ENCODE measurements at places on chromosomes 1 and 21.

- no peak for DNase-seq
These were observed 1009.0 kb downstream of the PLA2G4A start for GRCh38 chr1:187837787-187838186.

DNA sequence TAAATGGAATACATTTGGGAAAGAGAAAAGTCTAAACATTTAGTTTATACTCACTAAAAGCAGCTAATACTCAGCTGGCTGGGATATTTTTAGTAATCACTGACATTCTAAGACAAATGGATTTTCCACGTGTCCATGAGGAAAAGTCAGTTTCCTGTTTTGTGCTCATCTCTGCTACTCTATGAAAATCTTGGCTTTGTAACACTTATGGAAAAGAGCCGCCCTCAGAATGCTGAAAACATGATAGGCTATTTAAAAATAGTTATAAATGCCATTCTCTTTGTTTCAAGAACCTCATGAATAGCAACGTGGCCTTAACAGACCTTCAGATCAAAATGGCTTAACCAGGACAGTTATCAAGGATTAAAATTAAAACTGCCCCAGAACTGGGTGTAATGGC lies 29.9 kb downstream of the MRAP start:
- no peak for DNase-seq

GRCh38 chr1:219666242-219666641 lies 53.3 kb upstream of the ZC3H11B start:
- DNase-seq: no peak

- no peak for DNase-seq
These were observed 27.9 kb downstream of the C1orf115 start for GRCh38 chr1:220717800-220718640.

- DNase-seq: no peak
These were observed 55.2 kb downstream of the DEGS1 start for GRCh38 chr1:224238212-224238611.

DNA sequence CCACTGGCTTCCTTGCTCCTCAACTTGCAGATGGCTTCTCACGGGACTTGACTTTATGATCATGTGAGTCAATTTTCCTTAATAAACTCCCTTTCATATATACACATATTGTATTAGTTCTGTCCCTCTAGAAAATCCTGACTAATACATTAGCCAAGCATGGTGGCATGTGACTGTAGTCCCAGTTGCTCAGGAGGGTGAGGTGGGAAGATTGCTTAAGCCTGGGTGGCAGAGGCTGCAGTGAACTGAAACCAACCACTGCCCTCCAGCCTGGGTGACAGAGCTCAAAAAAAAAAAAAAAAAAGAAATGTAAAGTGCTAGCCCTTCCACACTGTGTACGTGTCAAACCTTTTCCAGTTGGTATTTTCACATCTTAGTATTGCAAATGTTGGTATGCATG lies 857.0 kb downstream of the LTN1 start:
- DNase-seq: no peak

DNA sequence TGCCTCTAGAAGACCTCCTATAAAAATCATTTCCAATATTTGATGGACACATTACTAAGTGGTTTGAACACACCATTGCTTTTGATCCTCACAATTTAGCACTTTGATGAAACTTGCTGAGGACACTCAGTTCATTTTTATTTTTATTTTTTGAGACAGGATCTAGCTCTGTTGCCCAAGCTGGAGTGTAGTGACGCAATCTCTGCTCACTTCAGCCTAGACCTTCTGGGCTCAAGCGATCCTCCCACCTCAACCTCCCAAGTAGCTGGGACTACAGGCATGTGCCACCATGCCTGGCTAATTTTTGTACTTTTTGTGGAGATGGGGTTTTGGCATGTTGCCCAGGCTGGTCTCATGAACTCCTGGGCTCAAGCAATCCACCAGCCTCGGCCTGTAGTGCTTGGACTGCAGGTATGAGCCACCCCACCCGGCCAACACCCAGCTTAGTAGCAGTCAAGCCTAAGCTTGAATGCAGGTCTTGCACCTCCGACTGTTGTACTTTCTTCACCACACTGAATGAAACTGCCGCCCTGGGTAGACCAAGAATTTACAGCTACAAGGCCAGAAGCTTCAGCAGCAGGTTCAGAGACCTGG lies 24.8 kb upstream of the ATP2B4 start:
- no peak for DNase-seq

DNA sequence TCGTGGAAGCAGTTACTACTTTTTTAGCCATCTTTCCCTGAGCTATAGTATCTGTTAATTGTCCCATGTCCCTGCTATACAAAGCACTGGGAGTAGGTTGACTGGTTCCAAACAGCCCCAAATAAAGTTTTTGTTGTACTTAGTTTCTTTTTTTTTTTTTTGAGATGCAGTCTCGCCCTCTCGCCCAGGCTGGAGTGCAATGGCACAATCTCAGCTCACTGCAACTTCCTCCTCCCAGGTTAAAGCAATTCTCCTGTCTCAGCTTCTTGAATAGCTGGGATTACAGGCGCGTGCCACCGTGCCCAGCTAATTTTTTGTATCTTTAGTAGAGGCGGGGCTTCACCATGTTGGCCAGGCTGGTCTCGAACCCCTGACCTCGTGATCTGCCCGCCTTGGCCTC lies 3.3 kb downstream of the NCSTN start:
- DNase-seq: no peak

DNA sequence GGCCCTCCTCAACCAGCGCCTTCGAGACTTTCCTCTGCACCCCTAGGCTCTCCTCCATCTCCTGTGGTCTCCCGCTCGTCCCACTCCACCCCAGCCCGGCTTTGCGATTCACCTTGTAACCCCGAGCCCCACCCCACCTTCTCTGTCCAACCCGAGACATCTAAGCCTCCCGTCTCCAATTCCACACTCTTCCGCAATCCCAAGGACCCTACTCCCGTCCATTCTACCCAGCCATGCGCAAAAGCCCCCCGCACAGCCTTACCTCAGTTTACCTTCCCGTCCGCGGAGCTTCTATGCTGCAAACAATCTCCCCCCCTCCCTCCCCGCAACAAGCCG lies 174 bp downstream of the SH3BP5L start:
- DNase-seq: no peak

GRCh38 chr1:203091761-203092330 lies 6.0 kb upstream of the MYOG start:
- DNase-seq: no peak

Data from stimulated activated CD4-positive, alpha-beta T cell treated with anti-CD3 and anti-CD28 coated beads, Interleukin-12 subunit alpha, Interleukin-12 subunit beta, amount 100 ng/mL, for 24 hours (primary cell).